ENCODE measurements at places on chromosomes 3 and 15. TPM values are rescaled to one million over a fixed set of nuclear protein-coding genes. Genes with fewer than 3 reads are reported as not detected.

Gene TCAIM
- 28.2 TPM for total RNA-seq

Gene STXBP5L
- total RNA-seq, result not detected

Gene GANC
- 35.5 TPM for total RNA-seq

GRCh38 chr15:85542895-85543331 is 162.5 kb downstream of the AKAP13 start:
- DNase-seq, result no peak
- no peaks in the 10 kb centered on the region for H3K36me3 ChIP-seq
- no peak overlapping the region for H3K4me3 ChIP-seq
- peak overlapping the region; percentile 7 for H3K27ac ChIP-seq
- no peaks in the 10 kb centered on the region for H3K27me3 ChIP-seq

DNA sequence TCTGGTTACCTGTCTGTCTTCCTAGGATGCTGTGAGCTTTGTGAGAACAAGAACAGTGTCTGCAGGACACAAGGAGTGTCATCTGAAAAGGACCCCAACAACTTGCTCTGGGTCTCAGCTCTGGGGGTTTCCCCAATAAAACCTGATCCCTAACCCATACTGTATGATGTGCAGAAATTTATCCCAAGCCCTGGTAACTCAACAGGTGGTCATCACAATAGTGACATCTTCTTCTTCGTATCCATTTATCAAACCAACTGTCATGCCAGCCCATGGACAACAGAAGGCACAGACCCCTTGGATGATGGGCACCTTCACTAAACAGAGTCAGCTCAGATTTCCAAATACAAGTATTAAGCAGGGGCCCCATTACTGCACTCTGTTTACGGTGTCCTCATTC is 127.5 kb downstream of the UACA start:
- H3K27ac ChIP-seq, result no peak overlapping the region
- no peaks in the 10 kb centered on the region for H3K4me1 ChIP-seq
- H3K4me3 ChIP-seq, result no peak overlapping the region
- no peak for DNase-seq

DNA sequence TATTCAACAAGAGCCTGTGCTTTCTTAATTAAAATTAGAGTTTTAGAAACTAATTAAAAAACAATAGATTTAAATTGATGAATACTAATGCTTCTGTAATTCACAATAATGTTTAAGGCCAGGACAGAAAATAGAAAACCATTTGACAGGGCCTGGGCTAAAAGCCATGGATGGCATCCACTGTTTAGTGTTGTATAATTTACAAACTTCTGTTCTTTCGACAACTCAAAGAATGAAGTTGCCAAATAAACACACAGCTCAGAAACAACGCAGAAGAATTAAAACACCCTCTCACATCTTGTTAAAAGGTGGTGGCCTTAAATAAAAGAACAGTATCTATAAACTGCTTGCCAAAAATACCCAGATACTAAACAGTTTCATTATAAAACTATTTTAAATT is 347.5 kb downstream of the MECOM start:
- no peaks in the 10 kb centered on the region for H3K27me3 ChIP-seq
- H3K4me1 ChIP-seq, result no peaks in the 10 kb centered on the region
- DNase-seq, result no peak
- no peak overlapping the region for H3K27ac ChIP-seq
- no peak overlapping the region for H3K4me3 ChIP-seq

DNA sequence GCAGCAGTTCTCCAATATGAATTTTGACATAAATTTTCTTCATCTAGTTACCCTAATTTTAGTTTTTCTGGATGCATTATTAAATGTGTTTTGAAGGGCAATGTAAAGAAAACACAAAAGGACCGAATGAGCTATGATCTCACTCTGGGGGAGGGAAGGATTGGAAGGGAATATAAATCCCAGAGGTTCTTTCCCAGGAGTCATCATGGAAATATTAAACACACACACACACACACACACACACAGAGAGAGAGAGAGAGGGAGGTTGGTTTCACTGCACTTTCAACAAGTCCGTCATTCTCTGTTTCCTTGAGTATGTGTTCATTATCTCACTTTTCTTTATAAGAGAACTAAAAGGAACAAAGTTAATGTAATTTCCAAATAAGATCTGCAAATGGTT is 70.7 kb upstream of the DCBLD2 start:
- H3K36me3 ChIP-seq, result no peaks in the 10 kb centered on the region
- no peak overlapping the region for H3K27ac ChIP-seq
- H3K4me3 ChIP-seq, result no peak overlapping the region

All from tibial nerve (tissue), 4 donors.